ENCODE measurements at places on chromosomes 4 and X. TPM values are rescaled to one million over a fixed set of nuclear protein-coding genes. Genes with fewer than 3 reads are reported as not detected.

Gene RBM47
- total RNA-seq, result 56.5 TPM

Gene ABLIM2
- 3.6 TPM for total RNA-seq

Gene GAGE12E
- not detected for total RNA-seq

Gene GATA1
- 0.35 TPM for total RNA-seq

Gene LIAS
- 13.7 TPM for total RNA-seq

Gene DOCK11
- 2.1 TPM for total RNA-seq

Gene GPR119
- not detected for total RNA-seq

Gene UGT2B15
- 111 TPM for total RNA-seq

Gene DACH2
- total RNA-seq, result not detected

Gene LDB2
- 21.0 TPM for total RNA-seq

Gene PDZD4
- 0.91 TPM for total RNA-seq

Gene PCYT1B
- 0.05 TPM for total RNA-seq
